ENCODE measurements at places on chromosomes 7 and 10.

DNA sequence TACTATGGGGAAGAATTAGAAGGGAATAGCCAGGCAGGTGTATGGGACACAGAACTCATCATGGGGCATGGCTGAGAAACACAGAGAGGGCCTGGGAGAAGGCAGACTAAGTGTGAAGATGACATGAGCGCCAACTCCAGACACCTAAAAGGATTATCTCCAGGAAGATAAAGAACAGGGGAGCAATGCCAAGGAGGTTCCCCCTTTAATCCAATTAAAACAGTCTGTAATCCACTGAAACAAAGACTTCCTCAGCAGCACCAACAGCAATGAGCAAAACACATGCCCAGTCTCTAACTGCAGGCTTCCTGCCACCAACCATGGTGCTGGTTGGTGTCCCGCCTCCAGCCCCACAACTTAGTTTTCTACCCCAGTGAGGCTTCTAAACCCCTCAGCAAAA lies 108.9 kb downstream of the GRID1 start:
- DNase-seq, result no peak

DNA sequence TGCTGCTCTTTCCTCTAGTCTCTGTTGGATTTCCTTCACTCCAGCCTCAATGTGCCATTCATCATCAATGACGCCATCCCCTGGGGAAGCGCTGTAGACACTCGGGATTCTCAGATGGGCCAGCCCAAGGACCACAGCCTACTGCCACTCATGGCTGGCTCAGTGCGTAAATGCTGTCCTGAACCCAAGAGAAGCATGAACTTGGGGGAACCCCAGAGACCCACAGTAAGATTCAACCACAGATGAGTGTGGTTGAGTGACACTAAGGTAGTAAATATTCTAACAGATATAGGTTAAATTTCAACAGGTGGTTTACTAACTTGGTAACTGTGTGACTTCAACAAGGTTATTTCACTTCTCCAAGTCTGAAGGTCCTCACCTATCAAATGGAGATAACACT lies 304.1 kb downstream of the GRM8 start:
- DNase-seq, result no peak

GRCh38 chr10:56269181-56269580 lies 91.9 kb downstream of the ZWINT start:
- DNase-seq, result no peak

GRCh38 chr10:21052072-21052708 lies 155.1 kb upstream of the NEBL start:
- no peak for DNase-seq

DNA sequence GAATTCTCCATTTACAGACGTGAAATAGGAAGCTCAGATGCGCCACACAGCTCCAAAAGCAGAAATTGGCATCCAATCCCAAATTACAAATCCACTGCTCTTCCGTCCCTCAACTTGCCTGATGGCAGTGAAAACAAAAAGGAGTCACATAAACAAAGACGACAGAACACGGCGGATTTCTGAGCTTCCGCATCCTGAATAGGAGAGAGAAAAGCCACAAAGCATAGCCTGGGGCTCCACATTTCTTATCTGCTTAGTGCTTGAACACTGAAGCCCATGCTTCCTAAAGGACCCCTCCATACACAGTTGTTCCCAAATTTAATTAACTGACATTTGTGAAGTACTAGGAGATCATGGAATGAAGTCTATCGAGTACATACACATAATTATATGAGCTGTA lies 32.6 kb downstream of the BEND7 start:
- DNase-seq, result no peak

- no peak for DNase-seq
Observed at GRCh38 chr10:44755481-44755880, 155.7 kb upstream of the TMEM72 start.

GRCh38 chr7:27640884-27641574 lies 21.7 kb downstream of the HIBADH start:
- DNase-seq, result no peak

GRCh38 chr7:91913612-91914011 lies 27.1 kb upstream of the AKAP9 start:
- DNase-seq, result no peak

- DNase-seq, result peak; percentile 25
Observed at GRCh38 chr10:70478191-70479164, at the start of gene PALD1. Gene PALD1 (plus strand): TSS chr10:70478767. CDS start chr10:70525952, 47,185 bp downstream.

DNA sequence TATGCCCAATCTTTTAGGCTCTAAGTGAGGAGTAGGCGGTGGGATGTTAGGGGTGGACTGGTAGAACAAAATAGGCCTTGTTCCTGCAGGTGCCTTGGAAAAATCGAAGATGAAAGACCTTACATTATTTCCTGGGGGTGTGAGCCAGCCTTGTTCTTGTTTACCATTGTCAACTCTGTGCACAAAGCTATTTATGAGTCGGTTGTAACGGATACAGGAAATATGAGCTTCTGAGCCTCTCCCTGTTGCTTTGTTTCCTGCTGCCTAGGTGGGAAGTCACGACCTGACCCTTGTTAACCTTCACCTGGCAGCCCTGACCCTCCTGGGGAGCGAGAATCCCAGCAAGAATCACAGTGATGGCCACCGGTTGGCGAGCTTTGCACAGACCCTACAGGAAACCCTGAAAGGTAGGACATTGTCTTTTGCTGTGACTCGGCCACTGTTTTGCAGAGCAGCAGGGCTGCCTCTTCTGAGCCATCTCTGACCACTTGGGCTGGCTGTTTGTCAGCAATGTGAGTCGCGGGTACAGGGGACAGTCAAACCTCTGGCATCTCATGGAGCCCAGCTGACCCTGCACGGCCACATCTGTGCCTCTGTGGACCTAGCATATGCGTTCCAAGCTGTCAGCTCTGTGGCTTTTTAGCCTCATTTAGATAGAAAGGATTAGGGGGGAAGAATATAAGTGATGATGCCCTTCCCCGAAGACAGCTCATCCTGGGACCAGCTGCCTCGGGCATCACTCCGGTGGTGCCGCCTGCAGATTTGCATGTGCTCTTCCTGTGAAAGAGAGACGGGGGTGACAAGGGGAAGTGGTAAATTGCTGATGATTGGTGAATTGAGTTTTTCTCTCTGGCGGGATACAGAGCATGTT lies 102.1 kb upstream of the ANLN start:
- peak; percentile 50 for DNase-seq

DNA sequence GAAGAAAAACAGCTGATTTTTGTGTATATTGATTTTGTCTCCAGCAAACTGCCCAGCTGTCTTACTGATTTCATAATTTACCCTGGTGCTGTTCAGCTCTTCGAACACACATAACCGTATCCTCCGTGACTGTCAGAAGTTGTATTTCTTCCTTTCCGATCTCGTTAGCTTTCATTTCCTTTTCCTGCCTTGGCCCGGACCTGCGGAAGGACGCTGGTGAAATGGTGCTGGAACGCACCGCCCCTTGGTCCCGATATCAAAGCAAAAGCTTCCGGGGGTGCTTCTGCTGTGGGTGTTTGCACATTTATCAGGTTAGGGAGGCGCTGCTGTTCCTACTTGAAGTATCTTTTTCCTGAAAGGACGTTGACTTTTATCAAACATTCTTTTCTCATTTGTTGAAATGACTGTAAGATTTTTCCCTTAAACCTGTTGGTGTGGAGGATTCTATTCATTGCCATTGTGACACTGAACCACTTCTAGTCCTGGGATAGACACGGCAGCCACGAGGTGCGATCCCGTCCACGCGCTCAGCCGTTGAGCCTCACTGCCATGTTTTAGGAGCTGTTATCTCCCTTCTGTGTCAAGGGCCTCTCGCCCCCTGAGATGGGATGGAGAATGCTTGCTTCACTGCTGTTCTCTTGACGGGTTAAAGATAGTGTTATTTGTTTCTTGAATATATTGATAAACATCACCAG lies 72.6 kb downstream of the FOXL3 start:
- peak; percentile 61 for DNase-seq

GRCh38 chr7:6589829-6590644 lies at the start of gene INTS15:
Gene INTS15 (plus strand): TSS chr7:6590021. CDS start chr7:6590284, 263 bp downstream.
- peak; percentile 84 for DNase-seq

GRCh38 chr10:34962866-34963265 lies 127.3 kb downstream of the CUL2 start:
- no peak for DNase-seq

DNA sequence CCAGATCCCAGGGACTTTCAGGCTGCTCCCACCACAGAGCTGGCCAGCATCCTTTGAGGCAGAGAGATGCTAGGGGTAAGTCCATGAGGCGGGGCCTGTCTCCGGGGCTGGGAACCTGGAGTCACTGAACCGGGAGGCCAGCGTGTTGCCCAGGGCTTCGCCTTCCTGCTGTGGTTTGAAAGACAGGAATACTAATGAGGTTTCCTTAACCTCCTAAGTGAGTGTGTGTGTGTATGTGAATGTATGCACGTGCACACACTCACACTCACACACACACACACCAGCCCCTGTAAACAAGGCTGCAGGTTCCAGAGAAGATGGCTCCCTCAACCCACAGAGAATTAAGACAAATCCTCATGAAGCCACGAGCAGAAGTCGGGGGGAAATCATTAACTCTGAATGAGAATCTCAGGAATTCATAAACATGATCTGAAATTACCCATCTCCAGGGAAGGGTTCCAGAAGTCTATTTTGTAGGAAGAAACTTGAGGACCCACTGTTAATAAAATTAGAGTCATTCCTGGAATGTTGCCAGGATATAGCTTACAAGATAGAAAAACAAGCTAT lies 20.3 kb upstream of the PFKP start:
- no peak for DNase-seq

DNA sequence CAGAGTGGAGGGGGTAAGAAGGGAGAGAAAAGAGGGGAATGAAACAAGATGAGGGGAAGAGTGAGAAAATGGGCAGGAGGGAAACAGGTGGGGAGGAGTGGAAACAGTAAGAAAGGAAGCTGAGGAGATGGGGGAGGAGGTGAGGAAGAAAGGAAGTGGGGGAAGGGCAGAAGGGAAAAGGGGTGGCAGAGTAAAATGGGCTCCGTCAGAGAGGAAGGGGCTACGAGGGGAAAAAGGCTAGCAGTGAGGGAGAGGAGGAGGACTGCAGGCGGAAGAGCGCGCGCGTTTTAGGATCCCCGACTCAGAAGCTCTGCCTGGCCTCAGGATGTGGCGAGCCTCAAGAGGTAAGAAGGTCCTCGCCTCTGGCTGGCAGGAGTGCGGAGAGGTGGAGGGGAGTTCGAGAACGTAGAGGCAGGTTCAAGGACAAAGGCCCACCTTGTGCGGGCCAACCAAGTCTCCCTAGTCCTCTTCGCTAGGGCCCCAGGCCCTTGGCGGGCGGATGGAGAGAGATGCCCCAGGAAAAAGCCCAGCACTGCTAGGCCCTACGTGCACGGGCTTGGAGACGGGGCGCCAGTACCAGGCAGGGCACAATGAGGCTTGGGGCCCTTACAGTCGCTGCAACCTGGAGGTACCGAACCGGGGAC lies 5.8 kb upstream of the NKX2-3 start:
- no peak for DNase-seq

GRCh38 chr7:33232632-33233145 lies 103.3 kb downstream of the BBS9 start:
- DNase-seq, result no peak

- DNase-seq, result no peak
Observed at GRCh38 chr10:71865561-71866041, 14.6 kb upstream of the PSAP start.

DNA sequence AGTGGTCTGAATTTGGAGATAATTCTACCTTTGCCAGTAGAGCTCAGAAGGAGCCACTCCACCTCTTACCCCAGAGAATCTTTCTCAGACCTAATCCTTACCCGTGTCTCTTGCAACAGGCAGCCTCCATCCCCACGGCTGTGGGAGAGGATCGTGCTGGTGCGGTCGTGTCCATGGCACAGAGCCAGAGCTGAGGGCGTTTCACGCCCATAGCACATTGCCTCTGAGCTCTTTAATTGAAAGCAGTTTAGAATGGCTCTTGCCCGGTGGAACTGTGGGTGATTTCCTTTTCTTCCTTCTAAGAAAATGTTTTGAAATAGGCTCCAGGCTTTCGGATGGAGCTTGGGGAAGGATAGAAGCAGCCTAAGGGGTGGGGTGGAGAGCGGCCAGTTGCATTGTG lies 41.5 kb downstream of the PRF1 start:
- no peak for DNase-seq

DNA sequence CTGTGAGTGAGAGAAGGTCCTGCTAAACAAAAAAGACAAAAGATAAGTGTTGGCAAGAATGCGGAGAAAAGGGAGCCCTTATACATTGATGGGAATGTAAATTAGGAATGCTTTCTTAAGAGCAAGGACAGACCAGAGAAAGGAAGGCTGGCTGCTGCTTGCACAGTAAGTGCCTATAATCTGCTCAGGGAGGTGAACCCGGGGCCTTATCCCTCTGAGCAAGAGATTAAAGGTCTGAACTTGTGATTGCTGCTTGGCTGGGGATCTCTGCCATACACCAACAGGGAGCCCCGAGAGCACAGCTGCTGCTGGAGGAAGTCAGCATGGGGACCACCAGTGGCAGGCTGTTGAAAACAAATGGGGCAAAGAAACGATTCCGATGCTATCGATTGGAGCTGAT lies 32.0 kb upstream of the CRTAC1 start:
- no peak for DNase-seq

DNA sequence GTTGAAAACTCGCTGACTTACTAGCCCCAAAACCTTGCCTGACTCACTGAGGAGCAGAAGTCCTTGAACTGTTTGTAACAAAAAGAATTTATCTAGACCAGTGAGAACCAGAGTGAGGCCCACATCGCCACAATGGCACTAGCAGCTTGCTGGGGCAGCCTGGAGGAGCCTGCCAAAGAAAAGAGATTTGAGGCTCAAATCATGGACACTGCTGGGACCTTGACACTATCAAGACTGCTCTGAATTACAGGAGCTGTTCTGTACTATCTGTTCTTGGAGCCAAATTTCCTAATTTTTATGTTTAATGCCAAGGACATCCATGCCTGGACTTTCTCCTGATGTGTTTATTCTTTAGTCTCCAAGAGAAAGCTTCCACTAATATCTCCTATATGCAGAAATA lies 82.0 kb upstream of the JCAD start:
- DNase-seq, result no peak

- DNase-seq, result no peak
Observed at GRCh38 chr7:155831807-155832524, 19.7 kb upstream of the SHH start.

DNA sequence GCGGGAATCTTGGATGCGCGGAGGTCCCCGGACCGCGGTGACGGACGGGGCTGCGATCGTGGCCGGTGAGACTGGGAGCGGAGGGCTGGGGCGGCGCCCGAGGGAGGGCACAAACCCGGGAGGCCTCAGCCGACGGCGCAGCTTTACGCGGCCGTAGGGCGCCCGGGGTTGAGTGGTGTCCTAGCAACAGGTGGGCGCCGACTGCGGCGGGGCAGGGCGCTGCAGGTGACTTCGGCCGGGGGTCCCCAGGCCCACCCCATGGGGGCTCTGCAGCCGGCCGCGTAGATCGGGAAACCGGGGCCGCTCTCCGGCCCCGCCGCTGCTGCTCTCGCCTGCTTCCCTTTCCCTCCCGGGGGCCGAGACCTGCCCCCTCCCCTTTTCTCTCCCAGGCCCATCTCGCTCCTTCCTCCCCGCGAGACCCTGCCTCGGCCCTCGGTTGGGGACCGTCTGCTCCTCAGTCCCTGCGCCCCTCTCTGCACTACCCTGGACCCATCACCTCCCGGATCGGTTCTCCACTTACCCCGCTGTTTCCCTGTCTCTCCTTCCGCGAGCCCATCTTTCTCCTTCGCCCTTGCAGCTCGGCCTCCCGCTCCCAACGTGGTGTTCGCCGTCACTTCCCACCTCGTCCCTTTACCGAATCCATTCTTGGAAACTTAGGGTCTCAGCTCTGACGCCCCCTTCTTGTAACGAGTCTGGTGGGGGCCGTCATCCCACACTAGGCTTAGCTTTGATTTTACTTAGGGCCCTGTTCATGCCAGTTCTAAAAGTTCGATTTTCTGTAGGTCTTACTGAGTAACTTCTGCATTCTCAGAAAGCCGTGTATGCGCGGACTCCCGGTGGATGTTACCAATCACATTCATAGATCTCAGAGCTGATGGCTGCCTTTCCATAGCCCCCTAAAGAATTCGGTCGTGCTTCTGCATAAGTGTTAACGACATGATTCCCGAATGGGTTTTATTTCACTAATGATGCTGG lies 18.5 kb upstream of the ACBD5 start:
- no peak for DNase-seq

All from CD4-positive, alpha-beta T cell treated with Interleukin-1 beta for 1 hour (primary cell).